ENCODE measurements at places on chromosomes 5 and 9.

- H3K4me3 ChIP-seq, result no peak overlapping the region
- peaks cover 8% of the 10 kb centered on the region for H3K27me3 ChIP-seq
- DNase-seq, result no peak
- peaks cover 56% of the 10 kb centered on the region for H3K4me1 ChIP-seq
Measured at GRCh38 chr5:95863383-95863757, 40.8 kb upstream of the GLRX start.

GRCh38 chr5:5026409-5026785 is 113.7 kb upstream of the ADAMTS16 start:
- no peak overlapping the region for H3K27ac ChIP-seq
- peaks cover 2% of the 10 kb centered on the region for H3K4me1 ChIP-seq
- no peak overlapping the region for H3K4me3 ChIP-seq
- H3K27me3 ChIP-seq, result no peaks in the 10 kb centered on the region
- H3K36me3 ChIP-seq, result no peaks in the 10 kb centered on the region

DNA sequence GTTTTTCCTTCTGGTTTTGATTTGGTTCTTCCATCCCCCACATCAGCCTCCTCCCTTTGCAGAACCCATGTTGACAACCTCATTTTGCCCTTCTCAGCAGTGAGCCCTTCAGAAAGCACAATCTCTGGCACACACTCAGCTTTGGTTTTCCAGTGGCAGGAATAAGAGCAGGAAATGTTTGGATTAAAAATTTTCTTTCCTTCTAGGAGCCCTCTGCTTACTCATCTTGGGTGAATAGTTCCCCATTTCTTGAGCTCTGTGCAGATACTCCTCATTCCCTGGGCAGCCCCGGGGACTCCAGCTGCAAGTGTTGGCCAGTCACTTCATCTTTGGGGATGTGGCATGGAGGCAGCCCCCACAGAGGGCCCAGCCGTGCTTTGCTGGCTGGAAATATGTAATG is 170.5 kb downstream of the NR3C1 start:
- H3K4me3 ChIP-seq, result no peak overlapping the region
- H3K27ac ChIP-seq, result no peak overlapping the region
- H3K27me3 ChIP-seq, result peaks cover 10% of the 10 kb centered on the region
- H3K36me3 ChIP-seq, result no peaks in the 10 kb centered on the region

DNA sequence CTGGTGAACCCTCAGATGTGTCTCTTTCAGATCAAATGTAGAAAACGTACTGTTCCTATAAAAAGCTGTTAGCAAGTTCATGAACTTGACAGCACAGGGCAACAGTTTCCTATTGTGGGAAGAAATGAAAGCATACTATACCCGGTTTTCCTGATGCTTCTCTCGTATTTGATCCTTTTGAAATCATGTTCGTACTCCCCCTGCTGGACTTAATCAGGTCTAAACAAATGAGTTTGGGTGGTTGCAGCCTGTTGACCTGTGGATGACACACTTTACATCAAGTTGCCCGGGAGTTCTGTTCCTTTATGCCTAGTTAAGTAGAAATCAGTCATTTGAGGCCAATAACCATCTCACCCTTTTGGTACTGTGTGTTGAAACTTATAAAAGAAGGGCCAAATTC is 1992.3 kb downstream of the MAT2B start:
- no peaks in the 10 kb centered on the region for H3K4me1 ChIP-seq
- H3K27ac ChIP-seq, result no peak overlapping the region
- H3K4me3 ChIP-seq, result no peak overlapping the region
- H3K36me3 ChIP-seq, result no peaks in the 10 kb centered on the region
- H3K27me3 ChIP-seq, result no peaks in the 10 kb centered on the region

- H3K27ac ChIP-seq, result no peak overlapping the region
- H3K27me3 ChIP-seq, result no peaks in the 10 kb centered on the region
- peaks cover 7% of the 10 kb centered on the region for H3K4me1 ChIP-seq
Measured at GRCh38 chr5:80059354-80059980, 24.3 kb downstream of the THBS4 start.

- H3K27ac ChIP-seq, result no peak overlapping the region
- H3K36me3 ChIP-seq, result no peaks in the 10 kb centered on the region
- no peak for DNase-seq
- no peaks in the 10 kb centered on the region for H3K27me3 ChIP-seq
Measured at GRCh38 chr9:10208691-10209069, 404.1 kb downstream of the PTPRD start.
